ENCODE measurements at places on chromosomes 7 and 10. TPM values are rescaled to one million over a fixed set of nuclear protein-coding genes. Genes with fewer than 3 reads are reported as not detected.

The MYL10 gene
- polyA plus RNA-seq: 0.21 TPM

GRCh38 chr10:3429676-3430075 lies 257.1 kb upstream of the PITRM1 start:
- no peak for DNase-seq

- DNase-seq: no peak
Measured at GRCh38 chr7:130452951-130453350, 12.1 kb upstream of the CEP41 start.

GRCh38 chr7:96670338-96671289 lies 39.0 kb downstream of the SEM1 start:
- no peak for DNase-seq

DNA sequence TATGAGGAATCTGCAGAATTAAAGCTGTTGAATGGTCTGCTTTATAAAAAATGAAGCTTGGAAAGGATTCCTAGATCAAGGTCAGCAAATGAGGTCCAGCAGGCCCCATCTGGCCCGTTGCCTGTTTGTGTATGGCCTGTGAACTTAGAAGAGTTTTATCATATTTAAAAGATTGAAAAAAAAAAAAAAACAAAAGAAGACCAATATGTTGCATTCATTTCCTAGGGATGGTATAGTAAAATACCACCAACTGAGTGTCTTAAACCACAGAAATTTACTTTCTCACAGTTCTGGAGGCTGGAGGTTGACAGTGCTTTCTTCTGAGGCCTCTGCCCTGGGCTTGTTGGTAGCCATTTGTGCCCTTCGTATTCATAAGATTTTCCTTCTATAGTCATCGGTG lies 109.2 kb downstream of the PPP1R3A start:
- no peak for DNase-seq
